ENCODE measurements at places on chromosomes 3 and 15.

DNA sequence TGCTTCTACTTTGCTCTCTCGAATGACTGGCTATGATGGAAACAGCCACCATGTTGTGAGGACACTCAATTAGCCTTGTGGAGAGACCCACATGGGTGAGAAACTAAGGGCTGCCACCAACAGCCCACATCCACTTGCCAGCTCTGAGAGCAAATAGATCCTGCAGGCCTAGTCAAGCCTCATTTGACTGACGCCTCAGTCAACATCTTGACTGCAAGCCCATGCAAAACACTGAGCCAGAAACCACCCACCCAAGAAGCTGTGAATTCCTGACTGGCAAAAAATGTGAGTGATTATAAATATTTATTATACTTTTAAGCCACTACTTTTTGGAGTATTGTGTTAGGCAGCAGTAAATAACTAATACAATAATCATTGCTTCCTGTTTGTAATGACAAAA, 58.4 kb downstream of the NOX5 start:
- no peak for DNase-seq

DNA sequence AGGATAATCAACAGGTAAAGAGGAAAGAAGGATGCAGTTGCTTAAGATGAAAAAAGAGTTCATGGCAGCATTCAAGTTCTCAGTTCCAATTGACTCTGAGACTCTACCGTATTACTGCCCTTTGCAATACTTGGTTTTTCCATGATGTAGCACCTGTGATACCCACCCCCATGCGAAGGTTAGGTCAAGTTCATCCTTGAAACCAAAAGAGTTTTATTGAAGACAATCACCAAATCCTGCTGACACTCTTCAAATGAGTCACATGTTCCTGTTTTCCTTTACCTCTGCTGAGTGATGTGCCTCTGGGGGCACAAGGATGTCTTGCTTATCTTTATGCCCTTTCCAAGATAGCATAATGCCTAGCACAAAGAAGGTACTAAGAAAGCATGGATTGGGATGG, 111.3 kb upstream of the SLC7A14 start:
- DNase-seq = no peak

GRCh38 chr3:177465257-177465642, 268.0 kb upstream of the TBL1XR1 start:
- no peak for DNase-seq

DNA sequence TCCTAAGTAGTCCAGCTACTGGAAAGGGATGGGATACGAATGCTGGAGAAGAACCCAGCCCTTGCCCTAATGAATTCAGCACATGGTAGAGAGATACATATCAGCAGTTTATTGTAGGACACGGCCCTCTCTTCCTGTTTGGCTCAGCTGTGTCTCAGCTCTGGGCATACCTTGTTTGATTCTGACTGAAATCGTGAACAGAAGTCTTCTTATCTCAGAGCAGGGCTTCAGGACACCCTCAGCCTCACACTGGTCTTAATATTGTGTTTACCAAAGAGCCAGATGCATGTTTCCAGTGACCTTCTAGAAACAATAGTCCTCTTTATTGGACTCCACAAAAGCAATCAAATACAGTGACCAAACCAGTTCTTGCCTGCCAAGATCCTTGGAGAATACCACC, 54.7 kb downstream of the FAM174B start:
- DNase-seq = no peak

GRCh38 chr3:110248666-110249065, 823.0 kb upstream of the NECTIN3 start:
- no peak for DNase-seq

- no peak for DNase-seq
Observed at GRCh38 chr3:61340931-61341461, 89.7 kb upstream of the FHIT start.

DNA sequence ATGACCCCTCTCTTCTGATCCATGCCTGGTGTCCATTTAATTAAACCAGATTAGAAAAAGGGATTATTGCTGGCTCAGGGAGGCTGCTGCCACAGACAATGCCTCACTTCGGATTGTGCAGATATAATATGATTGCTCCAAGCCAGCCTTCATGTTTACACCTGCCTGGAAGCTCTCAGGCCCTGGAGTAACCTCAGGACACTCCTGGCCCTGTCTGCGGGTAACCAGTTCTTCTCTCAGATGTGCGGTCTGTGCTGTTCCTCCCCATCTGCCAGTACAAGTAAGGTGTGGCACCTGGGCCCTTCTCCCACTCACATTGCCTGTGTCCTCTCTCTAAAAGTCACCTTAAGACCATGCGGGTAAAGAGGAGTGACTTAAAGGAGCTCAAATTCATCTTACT, 8.8 kb upstream of the GOLGA8J start:
- DNase-seq = no peak

- DNase-seq = no peak
Observed at GRCh38 chr15:86021281-86022264, 58.1 kb upstream of the AGBL1 start.

- DNase-seq = no peak
Observed at GRCh38 chr15:59594493-59594942, 17.1 kb upstream of the GCNT3 start.

GRCh38 chr15:68621535-68621934, 42.7 kb downstream of the CORO2B start:
- no peak for DNase-seq
